Coronary artery (tissue), 2 donors: ENCODE measurements at places on chromosomes 5 and 9.

- DNase-seq = no peak
Observed at GRCh38 chr9:121735065-121735792, 83.8 kb downstream of the DAB2IP start.

GRCh38 chr9:34964458-34964857, 6.4 kb downstream of the PHF24 start:
- DNase-seq = no peak

- DNase-seq = no peak
Observed at GRCh38 chr9:132798817-132799790, 79.0 kb downstream of the AK8 start.

DNA sequence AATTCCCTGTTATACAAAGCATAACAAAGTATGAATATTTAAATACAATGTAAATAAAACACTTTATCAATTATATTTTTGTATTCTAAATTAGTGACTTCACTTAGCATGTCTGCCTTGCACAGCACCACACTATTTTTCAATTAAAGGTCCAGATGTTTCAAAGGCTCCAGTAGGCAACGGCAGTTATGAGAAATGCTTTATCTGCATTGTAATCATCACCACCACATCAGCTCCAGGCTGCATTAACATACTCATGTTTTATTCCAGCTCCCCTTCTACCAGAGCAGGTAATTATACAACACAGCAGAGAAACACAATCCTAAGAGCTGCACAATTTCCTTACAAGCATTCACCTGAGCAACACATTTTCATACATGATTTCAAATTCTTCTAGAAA, 102.8 kb downstream of the MAPKAP1 start:
- no peak for DNase-seq

GRCh38 chr9:99336005-99336404, 113.9 kb downstream of the SEC61B start:
- DNase-seq = no peak

DNA sequence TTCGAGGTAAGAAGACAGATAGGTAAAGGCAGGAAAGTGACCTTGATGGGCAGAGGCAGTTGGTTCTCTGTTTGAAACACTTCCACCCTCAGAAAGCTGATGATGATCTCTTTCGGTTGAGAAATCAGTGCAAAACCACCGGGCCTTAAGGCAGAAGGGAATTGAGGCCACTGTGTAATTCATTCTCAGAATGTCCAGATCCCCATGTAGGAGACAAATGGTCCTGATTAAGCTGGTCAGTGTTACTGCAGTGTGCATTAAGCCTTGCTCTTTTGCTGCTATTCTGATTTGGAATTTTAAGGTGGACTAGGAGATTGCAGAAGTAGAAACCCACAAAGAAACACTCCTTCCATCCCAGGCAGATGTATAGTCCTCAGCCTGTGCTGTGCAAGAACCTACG, 255.2 kb downstream of the ARHGAP26 start:
- DNase-seq = no peak

DNA sequence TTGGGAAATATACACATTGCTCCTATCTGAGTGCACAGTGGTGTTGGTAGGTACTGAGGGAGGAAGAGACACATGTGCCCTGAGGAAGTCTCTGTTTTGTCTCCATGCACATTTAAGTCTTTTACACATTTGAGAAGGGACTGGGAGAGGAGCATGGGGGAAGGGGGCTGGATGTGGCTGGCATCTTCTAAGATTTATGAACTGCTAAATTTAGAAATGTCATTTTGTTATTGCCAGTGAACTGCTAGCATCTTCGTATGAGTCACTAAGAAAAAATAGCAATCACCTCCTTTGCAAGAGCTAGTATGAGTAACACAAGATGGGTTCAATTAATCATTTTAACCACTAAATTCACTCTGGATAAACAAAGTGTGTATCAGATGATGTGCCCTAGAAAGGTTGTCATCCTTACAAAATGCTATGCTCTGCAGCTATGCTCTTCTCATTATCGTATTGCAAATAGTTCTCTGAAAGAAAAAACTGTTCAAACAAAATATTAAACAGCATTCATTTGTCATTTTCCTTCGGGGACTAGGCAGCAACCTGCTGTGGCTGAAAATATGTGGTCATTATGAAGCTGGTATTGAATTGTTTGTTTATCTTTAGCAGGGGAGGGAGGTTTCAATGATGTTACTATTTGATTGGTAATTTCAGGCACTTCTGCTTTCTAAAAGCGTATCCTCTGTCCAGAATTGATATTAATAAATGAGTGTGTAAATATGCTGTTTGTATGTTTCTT, 236.5 kb downstream of the DMRTA1 start:
- DNase-seq = no peak

DNA sequence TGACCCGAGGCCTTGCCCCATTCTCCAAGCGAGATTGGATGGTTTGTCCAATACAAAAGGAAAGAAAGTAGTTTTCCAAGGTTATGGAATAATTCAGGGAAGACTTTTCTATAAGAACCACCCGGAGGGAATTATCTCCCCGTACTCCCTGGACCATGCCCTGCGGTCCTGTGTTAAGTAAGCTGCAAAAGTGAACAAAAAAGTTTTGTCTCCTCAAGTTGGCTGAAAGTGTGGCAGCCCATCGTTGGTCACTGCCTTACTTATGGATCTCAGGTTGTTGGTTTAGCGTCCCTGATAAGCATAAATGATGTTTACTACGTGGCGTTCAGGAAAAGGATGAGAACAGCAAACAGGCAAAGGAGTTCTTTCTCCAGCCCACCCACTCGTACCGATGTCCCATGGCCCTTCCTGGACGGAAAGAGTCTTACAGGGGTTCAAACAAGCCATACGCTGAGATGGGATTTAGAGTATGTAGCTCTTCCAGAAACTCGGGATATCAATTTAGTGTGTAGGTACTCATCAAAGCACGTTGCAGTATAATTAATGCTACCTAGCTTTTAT, 413 bp upstream of the AUH start:
- DNase-seq = no peak

DNA sequence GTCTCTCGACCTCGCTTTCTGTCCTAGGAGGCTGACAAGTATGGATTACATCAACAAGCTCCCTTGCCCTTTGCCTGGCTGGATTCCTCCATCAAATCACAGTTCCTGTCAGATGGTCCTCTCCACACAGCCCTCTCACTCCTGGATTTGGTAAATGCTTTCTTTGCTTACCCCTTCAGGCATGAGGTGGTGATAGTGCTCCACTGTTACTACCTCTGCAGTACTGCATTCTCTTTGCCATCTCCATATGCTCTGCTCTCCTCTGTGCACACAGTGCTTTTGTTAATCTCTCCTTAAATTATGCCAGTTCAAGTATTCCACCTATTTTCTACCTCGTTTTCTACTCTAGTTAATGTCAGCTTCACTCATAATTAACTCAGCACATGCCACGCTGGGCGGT, 279.2 kb downstream of the DMAC1 start:
- DNase-seq = no peak

DNA sequence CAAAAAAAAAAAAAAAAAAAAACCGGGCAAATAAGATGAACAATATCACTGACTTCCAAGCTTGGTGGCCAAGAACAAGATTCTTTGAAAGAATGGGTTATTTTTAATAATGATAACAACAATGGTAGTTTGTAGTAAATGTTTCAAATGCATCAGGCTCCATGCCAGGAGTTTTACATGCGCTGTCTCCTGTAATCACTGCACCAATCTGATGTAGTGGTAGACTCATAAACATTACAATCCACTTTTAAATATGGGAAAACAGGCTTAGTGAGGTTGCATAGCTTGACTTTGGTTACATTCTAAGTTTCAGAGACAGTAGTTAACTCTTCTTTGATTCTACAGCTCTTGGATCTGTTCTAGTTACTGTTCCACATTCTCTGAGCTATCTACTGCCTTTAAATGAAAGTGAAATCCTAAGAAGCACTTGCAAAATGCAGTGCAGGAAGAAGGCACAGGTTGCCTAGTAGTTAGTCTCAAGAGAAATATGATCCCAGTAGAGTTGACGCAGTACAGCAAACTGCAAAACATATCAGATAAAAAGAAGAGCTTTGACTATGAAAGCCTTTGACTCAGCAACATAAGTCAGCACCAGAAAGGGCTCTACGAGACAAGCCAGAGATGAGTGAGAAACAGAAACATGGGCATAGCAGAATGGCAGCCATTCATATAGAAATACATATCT, 62.1 kb downstream of the PDE4D start:
- no peak for DNase-seq

DNA sequence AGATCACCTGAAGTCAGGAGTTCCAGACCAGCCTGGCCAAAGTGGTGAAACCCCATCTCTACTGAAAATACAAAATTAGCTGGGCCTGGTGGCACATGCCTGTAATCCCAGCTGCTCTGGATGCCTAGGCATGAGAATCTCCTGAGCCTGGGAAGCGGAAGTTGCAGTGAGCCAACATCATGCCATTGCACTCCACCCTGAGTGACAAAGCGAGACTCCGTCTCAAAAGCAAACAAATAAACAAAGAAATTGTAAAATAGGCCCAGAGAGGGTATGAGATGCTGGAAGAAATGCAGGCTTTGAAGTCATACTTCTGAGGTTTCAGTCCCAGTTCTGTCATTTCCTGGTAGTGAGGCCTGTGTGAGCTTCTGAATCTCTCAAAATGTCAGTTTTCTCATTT, 5.3 kb upstream of the ARHGEF37 start:
- no peak for DNase-seq
